Gastroesophageal sphincter (tissue), 4 donors: ENCODE measurements at places on chromosomes 7 and 10. TPM values are rescaled to one million over a fixed set of nuclear protein-coding genes. Genes with fewer than 3 reads are reported as not detected.

LRIT1 gene
- 0.12 TPM for total RNA-seq

ITIH5 gene
- 36.4 TPM for total RNA-seq

APBB1IP gene
- total RNA-seq = 2.9 TPM

DNA2 gene
- 0.85 TPM for total RNA-seq

SAMD9L gene
- total RNA-seq = 5.3 TPM

FAM241B gene
- total RNA-seq = 7.9 TPM

RAB19 gene
- not detected for total RNA-seq

SFRP4 gene
- total RNA-seq = 7.0 TPM

ZNF722 gene
- not detected for total RNA-seq

- ATAC-seq = no peak
These were observed 21.8 kb downstream of the SLIT1 start for GRCh38 chr10:97163781-97164501.

DNA sequence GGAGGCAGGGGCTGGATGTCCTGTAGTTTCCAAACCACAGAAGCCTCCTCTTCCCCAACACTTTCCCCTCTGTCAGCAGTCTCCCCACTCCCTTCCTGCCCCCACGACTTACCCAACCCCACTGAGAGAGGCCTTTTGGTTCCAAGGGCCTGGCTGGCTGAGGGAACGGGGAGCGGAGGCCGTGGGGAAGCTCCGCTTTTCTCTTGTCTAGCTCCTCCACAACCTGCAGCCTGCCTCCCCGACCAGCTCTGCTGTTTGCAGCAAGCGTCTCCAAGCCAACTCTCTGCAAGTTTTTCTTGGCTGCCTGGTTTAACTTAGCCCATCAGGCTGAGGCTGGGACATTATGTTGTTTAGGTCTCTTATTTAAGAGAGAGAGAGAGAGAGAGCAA, 126.8 kb downstream of the NEURL1 start:
- ATAC-seq = no peak

DNA sequence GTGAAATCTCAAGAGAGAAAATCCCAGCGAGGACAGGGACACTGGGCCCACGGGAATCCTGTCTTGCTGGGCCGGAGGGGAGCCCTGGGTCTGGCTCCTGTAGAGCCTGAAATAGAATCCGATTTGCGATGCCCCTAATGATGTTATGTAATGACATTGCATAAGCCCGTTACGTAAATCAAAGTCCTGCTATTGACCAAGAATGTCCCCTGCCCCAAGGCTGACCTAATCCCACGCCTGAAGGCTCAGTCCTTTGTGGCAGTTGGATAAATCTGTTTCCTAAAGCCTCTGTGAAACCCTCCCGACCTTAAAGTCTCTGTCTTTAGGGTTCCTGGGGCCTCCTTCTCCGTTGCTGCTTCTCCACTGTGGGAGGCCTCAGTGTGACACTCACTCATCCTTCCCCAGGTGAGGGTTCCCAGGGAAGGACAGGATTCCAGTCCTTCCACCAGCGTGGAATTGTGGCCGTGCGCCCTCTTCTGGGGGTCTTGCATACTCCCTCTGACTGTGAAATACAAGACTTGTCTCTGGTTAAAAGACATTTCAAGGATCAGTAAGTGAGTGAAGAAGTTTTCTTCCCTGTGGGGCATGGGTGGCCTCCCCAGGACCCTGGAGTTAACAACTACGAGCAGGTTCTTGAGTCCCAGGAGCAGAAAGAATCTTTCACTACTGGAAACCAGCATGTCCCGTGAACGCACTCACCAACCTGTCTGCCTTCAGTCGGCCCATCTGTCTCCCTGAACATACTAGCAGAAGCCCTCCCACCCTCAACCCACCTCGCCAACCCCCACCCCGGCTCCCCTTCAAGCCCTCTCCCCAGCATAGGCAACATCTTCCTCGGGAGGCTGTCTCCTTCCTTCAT, 19.8 kb downstream of the ZNF467 start:
- ATAC-seq = no peak

DNA sequence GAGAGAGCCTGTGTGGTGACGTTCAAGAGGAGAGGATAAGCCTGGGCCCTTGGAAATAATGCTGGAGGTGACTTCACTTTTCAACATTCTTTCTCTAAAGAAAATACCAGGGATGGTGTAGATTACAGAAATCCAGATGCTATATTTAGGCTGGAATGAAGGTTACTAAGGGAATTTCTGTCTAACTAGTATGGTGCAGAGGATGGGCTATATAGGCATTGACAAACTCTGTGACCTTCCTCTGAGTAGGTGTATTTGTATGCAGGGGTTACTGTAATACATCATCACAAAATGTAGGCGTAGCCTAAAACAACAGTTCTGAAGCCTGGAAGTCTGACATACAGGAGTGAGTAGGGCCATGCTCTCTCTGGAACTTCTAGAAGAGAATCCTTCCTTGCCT, 155.3 kb upstream of the INHBA start:
- ATAC-seq = no peak

- no peak for ATAC-seq
These were observed 3.4 kb upstream of the HYCC1 start for GRCh38 chr7:23017309-23017708.

DNA sequence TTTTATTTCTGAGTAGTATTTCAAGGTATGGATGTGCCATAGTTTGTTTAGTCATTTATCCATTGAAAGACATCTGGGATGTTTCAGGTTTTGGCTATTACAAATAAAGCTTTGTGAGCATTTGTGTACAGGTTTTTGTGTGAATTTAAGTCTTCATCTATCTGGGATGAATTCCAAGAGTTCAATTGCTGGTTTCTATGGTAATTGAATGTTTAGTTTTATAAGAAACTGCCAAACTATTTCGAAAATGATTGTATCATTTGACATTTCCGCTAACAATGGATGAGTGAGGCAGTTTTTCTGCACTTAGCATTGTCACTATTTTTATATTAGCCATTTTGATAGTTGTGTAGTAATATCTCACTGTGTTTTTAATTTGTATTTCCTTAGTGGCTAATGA, 99.4 kb downstream of the WDFY4 start:
- no peak for ATAC-seq

GRCh38 chr7:90642978-90643377, 46.9 kb downstream of the CDK14 start:
- no peak for ATAC-seq

GRCh38 chr7:105125745-105126144, 111.7 kb downstream of the KMT2E start:
- ATAC-seq = no peak

DNA sequence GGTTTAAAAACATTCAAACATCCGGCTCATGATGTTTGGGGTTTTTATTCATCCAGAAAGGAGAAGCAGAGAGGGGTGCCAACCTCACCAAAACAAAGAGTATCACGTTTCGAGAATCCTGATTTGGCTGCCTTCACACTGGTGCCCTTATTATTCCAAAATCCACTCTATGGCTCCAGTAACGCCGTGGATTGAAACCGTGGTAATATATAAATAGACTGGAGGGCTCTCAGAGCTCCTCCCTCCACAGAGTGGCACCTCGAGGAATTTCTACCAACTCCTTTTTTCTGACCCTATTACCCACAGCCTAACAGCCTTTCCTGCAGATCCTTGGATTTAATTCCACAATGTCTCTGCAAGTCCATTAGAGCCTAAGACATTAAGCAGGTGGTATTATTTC, 353.6 kb downstream of the CRPPA start:
- peak; percentile 29 for ATAC-seq

- ATAC-seq = no peak
These were observed 3.2 kb upstream of the MTG1 start for GRCh38 chr10:133390597-133391248.

GRCh38 chr10:17544465-17544864, 72.7 kb downstream of the HACD1 start:
- no peak for ATAC-seq

DNA sequence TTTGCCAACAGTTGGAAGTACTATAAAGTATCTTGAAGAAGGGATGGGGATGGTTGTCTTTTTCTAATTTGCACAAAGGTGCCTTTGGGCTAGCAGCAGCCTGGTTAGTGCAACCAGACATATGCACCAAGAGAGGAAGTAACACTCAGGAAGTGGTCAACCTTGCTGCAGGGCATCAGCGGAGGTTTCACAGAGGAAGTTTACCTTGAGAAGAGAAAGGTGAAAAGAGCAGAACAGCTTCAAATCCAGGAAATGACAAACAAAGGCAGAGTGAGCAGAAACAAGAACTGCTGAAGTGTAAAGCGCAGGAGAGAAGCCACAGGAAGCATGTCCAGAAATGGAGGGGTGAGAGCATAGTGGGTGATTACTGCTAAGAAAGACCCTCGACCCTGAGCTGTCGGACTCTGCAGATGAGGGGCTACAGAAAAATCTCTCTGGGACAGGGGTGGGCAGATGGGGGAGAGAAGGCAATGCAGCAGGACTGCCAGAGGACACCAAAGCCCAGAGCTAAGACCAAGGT, 66.9 kb downstream of the STK17A start:
- ATAC-seq = no peak

- no peak for ATAC-seq
These were observed 104.0 kb downstream of the RALA start for GRCh38 chr7:39727231-39728012.

DNA sequence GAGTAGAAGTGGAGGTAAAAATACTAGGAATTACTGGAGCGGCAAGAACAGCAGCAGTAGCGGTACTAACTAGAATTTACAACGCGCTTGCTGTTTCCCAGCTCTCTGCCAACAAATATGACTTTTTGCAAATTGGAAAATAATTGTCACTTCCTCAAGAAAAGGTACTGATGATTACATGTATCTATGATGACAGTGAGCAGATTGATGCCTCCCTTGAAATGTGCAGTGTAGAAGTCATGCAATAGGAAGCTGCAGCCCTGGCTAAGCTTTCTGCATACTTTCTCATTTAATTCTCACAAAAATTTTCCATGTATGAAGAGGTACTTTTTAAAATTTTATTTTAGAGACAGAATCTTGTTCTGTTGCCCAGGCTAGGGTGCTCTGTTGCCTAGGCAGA, 49.9 kb downstream of the ANK3 start:
- no peak for ATAC-seq

DNA sequence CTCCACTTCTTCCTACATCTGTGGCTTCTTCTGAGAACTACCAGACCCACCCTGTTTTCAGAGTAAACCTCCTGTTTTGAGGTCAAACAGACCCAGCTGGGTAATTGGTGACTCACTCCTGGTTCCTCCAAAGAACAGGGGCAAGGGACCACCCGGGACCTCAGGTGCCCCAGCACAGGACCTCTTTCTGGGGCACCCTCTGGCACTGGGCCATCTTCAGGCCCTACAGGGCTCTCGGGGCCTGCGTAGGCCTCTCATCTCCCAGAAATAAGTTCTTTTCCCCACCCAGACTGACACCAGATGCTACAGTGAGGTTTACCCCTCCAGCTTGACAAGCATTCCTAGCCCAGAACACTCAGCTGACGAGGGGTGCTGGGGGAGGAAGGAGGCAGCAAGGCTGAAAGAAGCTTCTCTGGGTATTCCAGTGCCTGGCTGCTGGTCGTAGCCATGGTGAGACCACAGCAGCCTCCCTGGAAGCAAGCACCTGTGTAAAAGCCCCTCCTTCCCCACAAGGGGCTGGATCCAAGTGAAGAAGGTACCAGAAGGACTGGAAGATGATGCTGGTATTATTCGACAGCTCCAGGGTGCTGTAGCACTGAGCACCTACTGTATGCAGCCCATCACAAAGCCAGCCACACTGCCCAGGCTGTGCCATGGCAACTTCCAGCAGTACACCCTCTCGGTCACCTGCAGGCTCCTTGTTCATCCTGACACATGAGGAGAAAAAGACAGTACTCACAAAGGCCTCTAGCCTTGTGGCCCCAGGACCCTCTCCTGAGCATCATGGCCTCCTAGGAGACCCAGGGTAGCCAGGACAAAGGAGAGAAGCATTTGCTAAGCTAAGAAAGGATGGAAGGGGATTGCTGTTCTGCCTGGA, 47.4 kb downstream of the ALOX5 start:
- ATAC-seq = no peak

DNA sequence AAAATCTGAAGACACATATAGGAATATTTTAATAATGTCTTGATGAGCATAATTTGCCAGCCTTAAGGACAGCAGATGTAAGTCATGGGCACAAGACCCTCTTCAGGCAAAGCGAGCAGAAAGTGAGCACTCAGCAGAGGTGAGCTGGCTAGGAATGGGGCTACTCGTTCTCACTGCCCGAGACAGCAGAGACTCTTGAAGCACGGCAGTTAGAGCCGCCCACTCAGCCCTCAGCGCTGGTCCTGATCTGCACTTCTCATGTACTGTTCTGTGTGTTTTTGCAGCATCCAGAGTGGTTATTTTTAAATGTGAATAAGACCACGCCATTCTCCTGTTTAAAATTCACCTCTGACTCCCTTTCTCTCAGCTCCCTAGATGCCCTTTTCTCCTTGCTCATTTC, 65.3 kb downstream of the GFRA1 start:
- ATAC-seq = no peak

- ATAC-seq = no peak
These were observed 314.4 kb upstream of the MKI67 start for GRCh38 chr10:128440513-128441160.

DNA sequence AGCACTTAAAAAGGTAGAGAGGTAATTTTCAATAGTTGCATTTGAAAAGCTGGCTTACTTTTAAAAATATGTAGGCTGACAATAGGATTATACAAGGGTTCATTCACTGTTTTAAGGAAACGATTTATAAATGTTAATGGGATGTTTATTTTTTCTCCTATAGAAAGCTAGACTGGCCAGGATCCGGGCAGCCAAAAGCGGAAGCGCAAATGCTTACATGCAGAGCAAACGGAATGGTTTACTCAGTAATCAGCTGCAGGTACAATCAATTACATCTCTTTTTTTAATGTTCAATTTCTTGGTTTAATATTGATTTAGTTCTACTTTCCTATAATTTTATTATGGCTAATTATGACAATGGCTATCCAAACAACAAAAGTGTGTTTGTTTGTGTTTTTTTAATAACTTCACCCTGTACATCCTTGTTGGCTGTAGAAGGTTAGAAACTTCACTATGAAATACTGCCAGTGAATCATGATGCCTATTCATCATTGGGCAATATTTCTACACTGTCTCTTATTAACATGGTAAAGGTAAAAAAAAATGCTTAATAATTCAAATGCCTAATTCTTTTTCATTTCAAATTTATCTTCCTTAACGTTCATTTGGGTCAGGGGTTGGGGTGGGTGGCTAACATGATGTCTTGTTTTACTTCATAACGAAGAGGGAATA, 116.4 kb downstream of the TSPAN12 start:
- ATAC-seq = no peak

DNA sequence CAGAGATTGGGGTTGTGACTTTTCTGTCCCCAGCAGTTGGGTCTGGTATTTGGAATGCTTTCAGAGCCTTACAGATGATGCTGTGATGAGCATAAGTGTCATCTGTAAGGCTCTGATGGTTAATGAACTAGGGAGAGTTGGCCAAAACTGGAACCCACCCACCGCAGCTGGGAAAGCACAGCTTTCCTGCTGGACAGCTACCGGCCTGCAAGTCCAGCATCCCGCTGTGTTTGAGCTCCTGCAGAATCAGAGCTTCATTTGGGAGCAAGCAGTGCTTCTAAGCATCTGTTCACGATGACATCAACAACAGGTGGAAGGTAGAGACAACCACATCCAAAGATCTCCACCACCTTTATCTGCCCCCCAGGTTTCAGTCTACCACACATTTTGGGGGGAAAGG, 11.7 kb downstream of the UCN3 start:
- ATAC-seq = no peak
